Diencephalon (tissue), 1 donor: ENCODE measurements at places on chromosomes 11 and 22. TPM values are rescaled to one million over a fixed set of nuclear protein-coding genes. Genes with fewer than 3 reads are reported as not detected.

Gene NAALAD2
- 16.8 TPM for total RNA-seq

Gene GRIA4
- total RNA-seq: 143 TPM

Gene DNAJB13
- 0.23 TPM for total RNA-seq

Gene CTTN
- 101 TPM for total RNA-seq

Gene MMP8
- 0.23 TPM for total RNA-seq

Gene SAA1
- not detected for total RNA-seq

Gene TPST2
- total RNA-seq: 10.4 TPM

Gene OR6T1
- not detected for total RNA-seq

Gene PNPLA5
- 0.23 TPM for total RNA-seq

Gene UPK3A
- not detected for total RNA-seq

Gene RAB3IL1
- total RNA-seq: 4.4 TPM

Gene MS4A4A
- total RNA-seq: 2.1 TPM

Gene SYNGR1
- 84.9 TPM for total RNA-seq

Gene OR51F1
- not detected for total RNA-seq

Gene NEAT1
- 6.5 TPM for total RNA-seq

Gene OR52A1
- not detected for total RNA-seq

Gene IGF2
- total RNA-seq: 15.7 TPM

Gene CST6
- total RNA-seq: not detected

Gene ACR
- total RNA-seq: not detected

Gene MFRP
- total RNA-seq: 0.23 TPM

Gene DPP3
- total RNA-seq: 51.7 TPM

Gene CYP2D6
- total RNA-seq: 4.2 TPM

Gene CENATAC
- total RNA-seq: 38.5 TPM

Gene UBASH3B
- total RNA-seq: 27.9 TPM

Gene SORL1
- 30.2 TPM for total RNA-seq

Gene PLAAT3
- total RNA-seq: 14.1 TPM

Gene SNX32
- total RNA-seq: 7.6 TPM

Gene IFT27
- total RNA-seq: 22.1 TPM

Gene LRRC10B
- 6.7 TPM for total RNA-seq

Gene SUSD2
- 0.23 TPM for total RNA-seq

Gene CREB3L1
- total RNA-seq: 2.5 TPM

Gene IL17REL
- 0.69 TPM for total RNA-seq

Gene BIRC3
- 4.4 TPM for total RNA-seq

Gene PTH
- total RNA-seq: not detected

Gene INPP5J
- 3.7 TPM for total RNA-seq

Gene NDUFA6
- 59.1 TPM for total RNA-seq

Gene HOATZ
- total RNA-seq: 7.2 TPM

Gene P4HA3
- total RNA-seq: 0.46 TPM

Gene TRPM5
- total RNA-seq: under 0.01 TPM

Gene MYOD1
- total RNA-seq: not detected

Gene PIWIL4
- 5.5 TPM for total RNA-seq

Gene MISFA
- 1.2 TPM for total RNA-seq

Gene MPZL2
- 1.2 TPM for total RNA-seq

Gene FERMT3
- total RNA-seq: 2.3 TPM

Gene POU2F3
- total RNA-seq: 0.23 TPM

Gene IFITM5
- total RNA-seq: not detected

Gene ACRV1
- total RNA-seq: 0.92 TPM

Gene SPI1
- 1.8 TPM for total RNA-seq

Gene ME3
- 75.0 TPM for total RNA-seq

Gene MYEOV
- not detected for total RNA-seq

Gene FGF19
- 2.3 TPM for total RNA-seq

Gene SMC1B
- not detected for total RNA-seq

Gene FXYD6
- total RNA-seq: 164 TPM

Gene PDGFD
- 14.1 TPM for total RNA-seq

Gene IRAG1
- 3.7 TPM for total RNA-seq

Gene OR51B2
- 0.46 TPM for total RNA-seq

Gene PKNOX2
- total RNA-seq: 6.9 TPM

Gene HBE1
- total RNA-seq: 13.8 TPM

Gene BDNF
- total RNA-seq: 12.0 TPM
